ENCODE measurements at places on chromosomes 3 and 15.

GRCh38 chr3:124774841-124775402 lies 44.7 kb downstream of the UMPS start:
- DNase-seq = no peak

- DNase-seq = no peak
Measured at GRCh38 chr3:61899700-61900462, 338.5 kb downstream of the PTPRG start.

DNA sequence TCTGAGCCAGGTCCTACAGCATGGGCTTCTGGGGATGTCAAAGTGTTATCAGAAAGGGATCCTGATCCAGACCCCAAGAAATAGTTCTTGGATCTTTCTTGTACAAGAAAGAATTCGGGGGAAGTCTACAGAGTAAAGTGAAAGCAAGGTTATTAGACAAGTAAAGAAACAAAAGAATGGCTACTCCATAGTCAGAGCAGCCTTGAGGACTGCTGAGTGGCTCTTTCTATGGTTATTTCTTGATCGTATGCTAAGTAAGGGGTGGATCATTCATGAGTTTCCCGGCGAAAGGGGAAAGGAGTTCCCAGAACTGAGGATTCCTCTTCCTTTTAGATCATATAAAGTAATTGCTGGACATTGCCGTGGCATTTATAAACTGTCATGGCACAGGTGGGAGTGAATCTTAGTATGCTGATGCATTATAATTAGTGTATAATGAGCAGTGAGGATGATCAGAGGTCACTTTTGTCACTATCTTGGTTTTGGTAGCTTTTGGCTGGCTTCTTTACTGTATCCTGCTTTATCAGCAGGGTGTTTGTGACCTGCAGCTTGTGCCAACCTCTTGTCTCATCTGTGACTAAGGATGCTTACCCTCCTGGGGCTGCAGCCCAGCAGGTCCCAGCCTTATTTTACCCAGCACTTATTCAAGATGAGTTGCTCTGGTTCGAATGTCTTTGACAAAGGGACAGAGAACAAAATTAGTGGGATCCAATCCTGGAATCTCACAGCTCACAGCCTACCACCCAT lies 41.0 kb downstream of the CRYGS start:
- no peak for DNase-seq

GRCh38 chr15:69562116-69562515 lies 109.5 kb downstream of the RPLP1 start:
- DNase-seq = no peak

DNA sequence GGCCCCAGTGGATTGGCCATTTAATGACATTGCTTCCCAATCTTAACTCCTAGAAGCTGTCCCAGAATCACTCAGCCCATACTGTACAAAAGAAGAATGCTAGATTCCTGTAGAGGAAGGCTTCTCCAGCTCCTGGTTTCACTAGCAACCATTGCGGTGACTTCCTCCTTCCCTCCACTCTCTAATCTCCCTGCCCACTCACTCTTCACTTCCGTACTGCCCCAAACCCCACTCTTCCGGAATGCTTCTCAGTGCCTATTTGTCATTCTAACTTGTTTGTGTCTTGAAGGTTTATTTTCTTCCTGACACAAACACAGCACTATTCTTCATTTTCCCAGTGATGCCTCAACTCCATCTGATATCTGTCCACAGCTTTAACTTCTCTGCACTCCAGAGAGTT lies 97.1 kb upstream of the SPATA16 start:
- no peak for DNase-seq

DNA sequence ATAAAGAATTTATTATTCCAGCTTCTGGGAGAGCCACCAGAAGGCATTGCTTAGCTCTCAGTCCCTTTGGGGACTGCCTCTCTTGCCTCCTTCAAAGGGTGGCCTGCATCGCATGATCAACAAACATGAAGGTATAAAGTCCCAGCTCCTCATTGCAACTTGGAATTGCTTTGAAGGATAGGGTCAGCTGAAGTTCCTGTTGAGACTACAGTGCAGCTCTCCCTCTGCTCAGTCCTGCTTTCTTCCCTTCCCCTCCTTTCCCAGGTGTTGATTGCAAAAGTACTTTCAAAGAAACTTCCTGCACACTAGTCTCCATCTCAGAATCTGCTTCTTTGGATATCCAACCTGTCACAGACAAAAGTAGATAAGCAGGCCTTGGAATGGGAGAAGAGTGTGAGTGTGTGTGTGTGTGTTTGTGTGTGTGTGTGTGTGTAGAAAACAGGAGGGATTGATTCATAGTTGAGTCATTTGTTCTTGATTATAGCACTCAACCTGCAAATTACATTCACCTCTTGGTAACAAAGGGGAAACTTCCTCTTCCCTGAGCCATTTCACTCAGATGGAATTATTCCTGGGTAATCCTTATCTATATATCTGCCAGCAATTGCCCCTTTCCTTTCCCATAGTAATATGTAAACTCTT lies 13.7 kb downstream of the CCR8 start:
- DNase-seq = no peak

DNA sequence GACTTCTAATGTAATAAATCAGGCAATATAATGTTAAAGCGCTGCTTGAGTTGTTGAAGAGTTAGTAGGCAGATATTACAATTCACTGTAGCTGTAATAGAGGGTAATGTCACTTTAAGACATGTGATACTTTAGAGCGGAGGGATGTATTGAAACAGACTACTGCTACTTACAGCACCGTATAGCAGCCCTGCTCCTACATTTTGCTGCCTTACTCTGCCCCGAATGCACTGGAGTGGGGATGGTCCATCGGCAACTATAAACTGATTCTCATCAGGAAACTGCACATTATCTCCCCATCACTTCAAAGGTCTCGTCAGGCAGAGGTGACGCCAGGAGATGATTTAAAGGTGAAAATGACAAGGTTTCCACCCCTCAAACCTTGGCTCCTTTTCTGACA lies 349.7 kb upstream of the SUCLG2 start:
- DNase-seq = no peak

- DNase-seq = no peak
Measured at GRCh38 chr3:65503776-65504175, 534.9 kb downstream of the MAGI1 start.

GRCh38 chr3:49295489-49296058 lies 18.5 kb upstream of the C3orf62 start:
- no peak for DNase-seq

GRCh38 chr3:124201786-124202185 lies 209.9 kb upstream of the ROPN1 start:
- no peak for DNase-seq

GRCh38 chr3:38650248-38650951 lies 913 bp upstream of the SCN5A start:
- DNase-seq = no peak

GRCh38 chr15:38559636-38560307 lies 4.8 kb downstream of the RASGRP1 start:
- no peak for DNase-seq

GRCh38 chr15:91498046-91498748 lies 355.3 kb upstream of the SLCO3A1 start:
- DNase-seq = no peak

- no peak for DNase-seq
Measured at GRCh38 chr3:88896026-88896425, 211.4 kb upstream of the EPHA3 start.

- no peak for DNase-seq
Measured at GRCh38 chr15:27820722-27821121, 278.4 kb downstream of the OCA2 start.

GRCh38 chr15:95168951-95169431 lies 937.6 kb downstream of the MCTP2 start:
- DNase-seq = no peak

GRCh38 chr3:31423482-31423881 lies 109.2 kb upstream of the STT3B start:
- no peak for DNase-seq

DNA sequence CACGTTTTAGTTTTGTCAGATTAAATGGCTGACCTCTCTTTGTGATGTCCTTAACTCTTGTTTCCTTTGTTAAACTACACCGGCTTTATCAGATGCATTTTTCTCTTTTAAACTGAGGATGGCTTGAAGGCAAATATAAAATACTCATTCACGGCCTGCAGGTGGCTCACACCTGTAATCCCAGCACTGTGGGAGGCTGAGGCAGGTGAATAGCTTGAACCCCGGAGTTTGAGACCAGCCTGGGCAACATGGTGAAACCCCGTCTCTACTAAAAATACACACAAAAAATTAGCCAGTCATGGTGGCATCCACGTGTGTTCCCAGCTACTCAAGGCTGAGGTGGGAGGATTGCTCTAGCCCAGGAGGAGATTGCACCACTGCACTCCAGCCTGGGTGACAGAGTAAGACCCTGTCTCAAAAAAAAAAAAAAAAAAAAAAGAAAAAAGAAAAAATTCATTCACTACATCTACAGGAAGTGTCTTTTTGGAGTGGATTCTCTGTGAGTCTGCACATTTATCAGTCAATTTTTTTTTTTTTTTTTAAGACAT lies 34.7 kb upstream of the SACM1L start:
- no peak for DNase-seq
